ENCODE measurements at places on chromosomes 6 and 20.

DNA sequence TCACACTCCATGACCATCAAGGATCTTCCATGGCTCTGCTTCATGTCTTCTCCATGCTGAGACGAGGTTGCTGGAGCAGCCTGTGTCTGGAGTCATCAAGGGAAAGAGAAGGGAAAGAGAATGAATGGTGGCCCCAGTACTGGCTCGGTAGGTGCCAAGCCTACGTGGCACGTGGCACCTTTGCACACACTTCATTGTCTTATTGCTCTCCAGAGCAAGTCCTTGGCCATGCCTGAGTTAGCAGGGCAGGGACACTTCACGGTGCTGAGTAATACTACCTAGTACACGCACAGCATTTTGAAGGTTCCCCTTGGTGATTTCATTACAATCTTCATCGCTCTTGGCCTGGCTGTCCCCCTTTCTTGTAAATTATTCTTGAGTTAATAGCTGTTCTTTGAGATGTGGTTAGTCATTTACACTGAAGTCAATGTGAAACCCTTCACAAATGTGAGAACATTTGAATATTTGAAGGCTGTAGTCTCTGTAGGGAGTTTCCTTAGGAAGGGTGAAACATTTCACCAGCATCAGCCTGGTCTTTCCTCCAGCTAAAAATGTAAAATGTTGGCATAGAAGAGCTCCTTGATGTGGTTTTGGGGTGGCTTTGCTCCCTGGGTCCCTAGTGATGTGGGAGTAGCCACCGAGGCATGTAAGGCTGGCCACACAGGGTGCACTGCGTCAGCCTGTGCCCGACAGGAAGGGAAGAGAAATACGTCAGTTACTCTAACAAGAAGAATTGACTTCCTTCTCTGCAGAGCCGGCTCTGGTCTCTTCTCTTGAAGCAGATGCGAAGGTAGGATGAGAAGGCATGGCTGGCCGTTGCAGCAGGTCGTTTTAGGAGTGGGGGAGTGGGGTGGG, at the start of gene SYTL3:
SYTL3 (plus strand) TSS at position 766 of the 855 bp plus-strand sequence. CDS start 13,215 bp downstream, outside the sequence.
- peak; percentile 73 for DNase-seq

- no peak for DNase-seq
These were observed 107.5 kb downstream of the TMEM170B start for GRCh38 chr6:11645016-11645415.

- no peak for DNase-seq
These were observed 233.5 kb downstream of the TAF4 start for GRCh38 chr20:61832181-61832580.

- no peak for DNase-seq
These were observed 109.6 kb downstream of the SCAF8 start for GRCh38 chr6:154842833-154843232.

GRCh38 chr6:4513561-4513960, 262.6 kb upstream of the CDYL start:
- DNase-seq = no peak

DNA sequence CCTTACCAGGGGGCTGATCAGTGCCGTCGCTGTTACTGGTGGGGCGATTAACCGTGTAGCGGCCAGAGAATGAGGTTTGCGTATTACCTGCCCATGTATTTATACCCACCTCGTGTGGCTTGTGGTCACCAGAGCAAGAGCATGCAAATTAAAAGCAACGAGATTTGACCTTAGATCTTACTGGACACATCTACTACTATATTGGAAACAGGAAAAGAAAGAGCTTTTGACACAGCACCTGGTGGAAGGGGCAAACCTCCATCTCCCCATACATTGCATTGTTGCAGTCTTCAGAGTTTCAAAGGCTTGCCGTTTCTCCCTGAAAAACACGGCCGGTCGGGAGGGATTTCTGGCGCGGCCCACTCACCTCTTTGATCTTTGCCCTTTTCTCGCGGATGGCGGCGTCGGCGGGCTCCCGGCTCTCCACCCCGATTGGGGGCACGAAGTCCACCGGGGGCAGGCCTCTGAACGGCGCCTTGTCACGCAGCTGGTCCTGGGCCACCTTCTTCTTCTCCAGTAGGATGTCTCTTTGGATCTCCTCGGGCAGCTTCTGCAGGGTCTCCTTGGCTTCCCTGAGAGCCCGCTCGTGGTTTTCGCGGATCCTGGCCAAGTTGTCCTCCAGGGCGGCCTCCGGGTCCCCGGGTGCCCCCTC, 1.3 kb downstream of the MAN1A1 start:
- peak; percentile 32 for DNase-seq

DNA sequence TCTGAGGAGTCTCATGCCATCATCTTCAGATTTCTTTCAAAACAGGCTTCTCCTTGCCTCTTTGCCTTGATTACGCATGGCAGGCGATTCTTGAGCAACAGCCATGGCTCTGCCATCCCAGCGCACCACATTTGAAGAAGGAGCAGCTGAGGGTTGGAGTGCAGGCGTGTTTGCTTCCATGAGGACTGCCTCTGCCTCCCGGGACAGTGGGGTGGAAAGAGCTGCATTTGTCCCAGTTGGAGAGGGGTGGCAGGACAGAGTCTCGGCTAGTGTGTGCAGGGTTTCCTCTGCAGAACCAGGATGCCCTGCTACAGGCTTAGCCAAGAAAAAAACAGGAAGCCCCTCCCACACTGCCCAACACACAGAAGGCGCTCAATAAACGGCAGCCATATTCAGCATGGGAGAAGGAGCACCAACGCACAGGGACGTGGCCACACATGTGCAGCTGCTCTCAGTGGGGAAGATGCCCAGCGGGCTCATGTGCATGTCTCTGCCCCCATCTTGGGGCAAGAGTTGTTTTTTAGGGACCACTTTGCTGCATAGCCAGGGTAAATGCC, 36.6 kb downstream of the IRF4 start:
- no peak for DNase-seq

- no peak for DNase-seq
These were observed 55.0 kb downstream of the PDE7B start for GRCh38 chr6:135906542-135906941.

- DNase-seq = no peak
These were observed 222.6 kb downstream of the RNF144B start for GRCh38 chr6:18609715-18610114.

DNA sequence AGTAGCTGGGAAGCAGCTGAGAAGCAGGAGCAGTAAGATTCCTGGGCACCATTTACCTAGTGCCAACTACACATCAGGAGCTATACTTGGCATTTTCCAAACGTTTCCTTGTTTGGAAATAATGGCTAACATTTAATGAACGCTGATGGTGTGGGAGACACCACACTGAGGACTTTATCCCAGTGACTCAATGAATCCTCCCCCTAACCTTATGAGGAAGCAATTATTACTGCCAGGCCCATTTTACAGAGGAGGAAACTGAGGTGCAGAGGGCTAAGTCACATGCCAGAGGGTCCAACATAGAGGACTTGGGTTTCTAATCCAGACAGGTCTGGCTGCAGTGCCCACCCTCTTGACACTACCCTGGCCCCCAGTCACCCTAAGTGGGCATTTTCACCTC, 6.1 kb downstream of the PTGIS start:
- no peak for DNase-seq

GRCh38 chr6:26033085-26033940, 53.9 kb upstream of the HFE start:
- no peak for DNase-seq

- DNase-seq = no peak
These were observed 67.0 kb downstream of the TMEM200A start for GRCh38 chr6:130432838-130433237.

- no peak for DNase-seq
These were observed 86.4 kb downstream of the EDN3 start for GRCh38 chr20:59386809-59387208.

- DNase-seq = no peak
These were observed 106.5 kb downstream of the ATP9A start for GRCh38 chr20:51661609-51662178.

DNA sequence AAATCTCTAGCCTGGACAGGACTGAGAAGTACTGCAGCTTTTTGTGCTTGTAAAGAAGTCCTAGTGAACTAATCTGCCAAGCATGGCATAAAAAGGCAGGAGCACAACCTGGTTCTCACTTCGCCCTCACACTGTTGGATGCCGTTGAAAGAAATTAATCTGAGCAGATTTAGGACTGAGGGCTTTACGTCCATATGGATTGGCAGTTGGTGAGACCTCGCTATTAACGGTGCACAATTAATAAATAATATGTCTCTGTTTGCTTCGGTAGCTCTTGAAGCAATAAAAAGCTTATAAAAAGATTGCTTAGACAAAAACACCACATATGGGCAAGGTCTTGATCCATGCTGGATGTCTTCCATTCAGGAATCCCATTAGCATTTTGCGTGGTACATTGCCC, 185.6 kb upstream of the EPHA7 start:
- DNase-seq = no peak

DNA sequence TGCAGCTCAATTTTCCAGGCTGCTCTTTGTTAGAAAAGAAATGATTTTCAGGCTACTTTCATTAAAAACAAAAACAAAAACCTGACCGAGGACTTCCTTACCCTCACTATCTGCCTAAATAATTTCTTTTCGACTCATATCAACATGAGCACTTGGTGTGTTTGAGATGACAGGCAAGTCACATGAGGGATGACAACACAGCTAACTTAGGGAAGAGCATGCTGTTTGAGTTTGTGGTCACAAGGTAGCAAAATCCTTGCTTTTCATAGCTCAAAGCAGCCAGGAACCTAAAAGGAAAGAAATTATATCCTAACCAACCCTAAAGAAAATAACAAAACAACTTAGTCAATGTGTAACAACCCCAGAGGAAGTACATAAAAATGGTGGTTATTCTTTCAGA, 459.5 kb downstream of the KIF16B start:
- no peak for DNase-seq

GRCh38 chr20:53921443-53921973, 148.9 kb downstream of the BCAS1 start:
- DNase-seq = no peak
